MM.1S (cell line): ENCODE measurements at places on chromosomes 16 and 17.

DNA sequence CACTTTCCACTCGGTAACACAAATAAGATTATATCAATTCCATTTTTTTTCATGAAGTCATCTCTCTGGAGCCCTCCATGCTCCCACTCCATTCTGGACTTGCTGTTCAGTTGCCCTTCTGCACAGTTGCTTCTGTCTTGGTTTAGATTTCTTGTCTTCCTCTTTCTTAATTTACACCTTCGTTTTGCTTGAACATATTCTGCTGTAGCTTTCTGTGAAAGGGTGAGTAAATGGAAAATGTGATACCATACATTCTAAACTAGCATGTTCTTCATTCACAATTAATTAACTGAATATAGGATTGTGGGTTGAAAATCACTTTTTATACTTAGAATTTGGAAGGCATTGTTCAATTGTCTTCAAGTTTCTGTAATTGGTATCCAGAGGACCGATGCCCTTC is 69.6 kb downstream of the VMP1 start:
- H3K27ac ChIP-seq: no peak overlapping the region
- no peak overlapping the region for H3K4me3 ChIP-seq
- H3K36me3 ChIP-seq: no peaks in the 10 kb centered on the region; the same call in 1 of the 2 replicates
- H3K27me3 ChIP-seq: no peaks in the 10 kb centered on the region
- no peak for DNase-seq

DNA sequence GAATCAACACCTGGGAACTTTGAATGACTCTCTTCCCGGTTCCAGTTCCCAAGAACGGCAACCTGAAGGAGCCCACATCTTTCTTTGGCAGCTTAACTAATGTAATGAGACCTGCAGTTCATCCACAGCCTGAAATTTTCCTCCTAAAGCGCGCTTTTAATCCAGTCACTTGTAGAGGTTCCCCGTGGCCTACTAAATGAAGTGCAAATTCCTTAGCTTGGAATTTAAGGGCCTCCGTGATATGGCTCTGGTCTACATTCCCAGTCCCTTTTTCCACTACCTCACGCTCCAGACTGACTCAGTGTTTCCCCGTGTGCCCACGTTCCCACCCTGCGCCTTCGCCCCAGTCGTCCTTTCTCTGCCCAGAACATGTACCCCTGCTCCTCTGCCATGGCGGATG is 27.2 kb downstream of the FZD2 start:
- H3K4me3 ChIP-seq: no peak overlapping the region
- H3K4me1 ChIP-seq: no peaks in the 10 kb centered on the region
- no peak for DNase-seq
- peaks cover 13% of the 10 kb centered on the region for H3K27me3 ChIP-seq

GRCh38 chr17:57605675-57606105 is 139.4 kb downstream of the CCDC182 start:
- peak overlapping the region; percentile 34; the same call in 1 of the 2 replicates for H3K4me3 ChIP-seq
- H3K27me3 ChIP-seq: no peaks in the 10 kb centered on the region
- no peak for DNase-seq

- H3K27ac ChIP-seq: no peak overlapping the region
- H3K4me1 ChIP-seq: no peaks in the 10 kb centered on the region
- DNase-seq: no peak
- no peaks in the 10 kb centered on the region for H3K27me3 ChIP-seq
- no peak overlapping the region for H3K4me3 ChIP-seq
These were observed 85.6 kb downstream of the TTC19 start for GRCh38 chr17:16085066-16085699.

DNA sequence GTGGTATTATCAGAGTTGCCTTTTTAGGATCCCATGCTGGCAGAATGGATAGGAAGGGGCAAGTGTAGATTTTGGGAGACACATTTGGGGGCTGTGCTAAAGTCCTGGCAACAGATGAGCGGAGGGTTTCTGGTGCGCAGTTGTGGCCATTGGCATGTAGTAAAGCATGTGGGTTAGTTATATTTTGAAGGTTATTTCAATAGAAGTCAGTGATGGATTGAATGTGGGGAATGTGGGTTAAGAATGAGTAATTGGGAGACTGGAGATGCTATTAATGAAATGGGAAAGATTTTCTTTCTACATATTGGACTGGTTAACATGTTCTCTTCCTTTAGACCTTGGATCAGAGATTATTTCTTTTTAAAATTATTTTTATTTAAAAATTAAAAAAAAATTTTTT is 10.0 kb downstream of the DUS2 start:
- no peak overlapping the region for H3K4me3 ChIP-seq
- H3K27me3 ChIP-seq: no peaks in the 10 kb centered on the region
- no peaks in the 10 kb centered on the region for H3K36me3 ChIP-seq

- peak; percentile 82 for DNase-seq
- H3K36me3 ChIP-seq: no peaks in the 10 kb centered on the region
- no peaks in the 10 kb centered on the region for H3K27me3 ChIP-seq
- peaks cover 24% of the 10 kb centered on the region for H3K4me1 ChIP-seq
- H3K4me3 ChIP-seq: peak overlapping the region; percentile 60
- H3K27ac ChIP-seq: peak overlapping the region; percentile 41; the same call in 1 of the 2 replicates
These were observed 5.7 kb downstream of the MATCAP1 start for GRCh38 chr16:67177743-67178699.

- DNase-seq: no peak
- H3K36me3 ChIP-seq: no peaks in the 10 kb centered on the region
- no peaks in the 10 kb centered on the region for H3K27me3 ChIP-seq
These were observed 18.9 kb upstream of the MYH10 start for GRCh38 chr17:8649157-8650118.

DNA sequence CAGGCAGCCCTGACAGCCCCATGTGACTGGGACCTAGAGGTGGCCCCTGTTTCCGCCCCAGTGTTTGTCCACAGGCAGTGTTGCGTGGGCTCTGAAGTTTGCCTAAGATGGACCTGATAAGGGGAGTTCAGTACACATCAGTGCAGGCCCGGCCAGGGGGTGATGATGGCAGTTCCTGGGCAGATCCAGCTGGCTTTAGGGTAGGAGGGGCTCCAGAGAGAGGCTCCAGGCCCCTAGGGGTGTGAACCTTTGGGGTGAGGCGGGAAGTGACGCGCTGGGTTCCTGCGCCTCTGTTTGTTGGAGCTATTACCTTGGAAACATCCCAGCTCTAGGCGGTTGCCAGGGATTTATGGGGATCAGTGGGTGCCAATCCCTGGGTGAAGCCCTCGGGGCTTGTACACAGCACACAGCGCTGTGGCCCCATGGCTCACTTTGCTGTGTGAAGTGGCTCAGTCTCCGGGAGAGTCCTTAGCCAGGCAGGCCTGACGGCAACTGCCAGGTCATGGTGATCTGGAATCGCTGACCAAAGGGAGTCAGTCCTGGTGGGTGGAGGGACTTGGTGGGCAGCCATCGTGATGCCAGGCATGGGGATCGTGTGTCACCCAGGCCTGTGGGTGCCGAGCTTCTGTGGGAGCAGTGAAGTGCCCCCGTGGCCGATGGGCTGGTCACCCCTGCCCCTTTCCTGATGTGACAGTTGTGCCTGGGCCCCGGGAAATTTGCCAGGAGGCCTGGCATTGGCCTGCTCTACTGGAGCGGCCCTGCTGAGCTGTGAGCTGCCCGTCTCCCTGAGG is 146.1 kb downstream of the SEC14L1 start:
- H3K27ac ChIP-seq: no peak overlapping the region
- H3K4me1 ChIP-seq: no peaks in the 10 kb centered on the region
- H3K36me3 ChIP-seq: no peaks in the 10 kb centered on the region
- H3K4me3 ChIP-seq: no peak overlapping the region
- H3K27me3 ChIP-seq: 0 out of 2 replicates have a peak, but pooled peaks cover 2% of the 10 kb centered on the region

- no peak overlapping the region for H3K4me3 ChIP-seq
- H3K27me3 ChIP-seq: no peaks in the 10 kb centered on the region
- DNase-seq: no peak
- H3K4me1 ChIP-seq: no peaks in the 10 kb centered on the region
These were observed 6.6 kb downstream of the HSD11B2 start for GRCh38 chr16:67437513-67437912.

DNA sequence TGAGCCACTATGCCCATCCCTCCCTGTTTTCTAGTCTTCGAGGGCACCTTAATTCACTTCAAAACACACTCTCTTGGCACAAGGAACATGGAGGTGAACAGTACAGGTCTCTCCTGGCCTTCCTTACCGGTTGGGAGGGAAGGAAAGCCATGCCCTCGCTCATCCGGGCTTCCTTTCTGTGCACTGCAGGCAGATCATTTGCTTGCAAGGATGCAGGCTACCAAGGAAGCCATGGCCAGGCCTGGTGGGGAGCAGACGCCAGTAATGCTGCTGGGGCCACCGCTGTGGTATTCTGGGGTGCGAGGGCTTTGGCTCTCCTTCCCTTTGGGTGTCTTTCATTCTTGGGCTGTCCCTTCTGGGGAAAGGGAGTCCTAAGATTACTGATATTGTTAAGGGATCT is 80.8 kb upstream of the DNAJA2 start:
- no peak overlapping the region for H3K4me3 ChIP-seq
- H3K4me1 ChIP-seq: no peaks in the 10 kb centered on the region
- no peaks in the 10 kb centered on the region for H3K27me3 ChIP-seq
- no peaks in the 10 kb centered on the region for H3K36me3 ChIP-seq

DNA sequence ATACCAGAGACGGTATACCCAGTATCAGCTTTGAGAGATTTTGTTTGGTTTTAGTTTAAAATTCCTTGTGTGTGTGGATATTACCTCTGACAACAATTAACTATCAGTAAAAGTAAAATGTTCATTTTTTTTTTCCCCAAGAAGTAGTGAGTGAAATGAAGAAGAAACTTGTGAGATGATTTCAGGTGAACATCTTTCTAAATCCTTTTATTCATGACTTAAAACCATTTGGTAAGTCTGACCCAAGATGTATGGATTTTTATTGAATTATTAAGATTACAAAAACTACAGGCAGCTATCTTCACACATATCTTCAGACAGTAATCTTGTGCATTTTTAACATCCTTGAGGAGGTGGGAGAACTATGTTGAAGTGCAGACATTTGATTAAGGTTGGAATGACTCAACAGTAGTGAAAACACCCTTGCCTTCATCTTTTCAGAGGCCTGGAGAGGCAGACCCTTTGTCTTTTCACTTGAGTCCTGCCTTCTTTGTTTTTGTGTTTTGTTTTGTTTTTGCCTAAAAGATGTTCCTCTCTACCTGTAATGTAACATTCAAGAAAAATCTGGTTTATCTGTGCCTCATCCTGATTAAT is 240.3 kb upstream of the TBX2 start:
- H3K36me3 ChIP-seq: no peaks in the 10 kb centered on the region
- H3K27ac ChIP-seq: no peak overlapping the region
- no peak for DNase-seq
- H3K4me3 ChIP-seq: no peak overlapping the region
- H3K4me1 ChIP-seq: no peaks in the 10 kb centered on the region

DNA sequence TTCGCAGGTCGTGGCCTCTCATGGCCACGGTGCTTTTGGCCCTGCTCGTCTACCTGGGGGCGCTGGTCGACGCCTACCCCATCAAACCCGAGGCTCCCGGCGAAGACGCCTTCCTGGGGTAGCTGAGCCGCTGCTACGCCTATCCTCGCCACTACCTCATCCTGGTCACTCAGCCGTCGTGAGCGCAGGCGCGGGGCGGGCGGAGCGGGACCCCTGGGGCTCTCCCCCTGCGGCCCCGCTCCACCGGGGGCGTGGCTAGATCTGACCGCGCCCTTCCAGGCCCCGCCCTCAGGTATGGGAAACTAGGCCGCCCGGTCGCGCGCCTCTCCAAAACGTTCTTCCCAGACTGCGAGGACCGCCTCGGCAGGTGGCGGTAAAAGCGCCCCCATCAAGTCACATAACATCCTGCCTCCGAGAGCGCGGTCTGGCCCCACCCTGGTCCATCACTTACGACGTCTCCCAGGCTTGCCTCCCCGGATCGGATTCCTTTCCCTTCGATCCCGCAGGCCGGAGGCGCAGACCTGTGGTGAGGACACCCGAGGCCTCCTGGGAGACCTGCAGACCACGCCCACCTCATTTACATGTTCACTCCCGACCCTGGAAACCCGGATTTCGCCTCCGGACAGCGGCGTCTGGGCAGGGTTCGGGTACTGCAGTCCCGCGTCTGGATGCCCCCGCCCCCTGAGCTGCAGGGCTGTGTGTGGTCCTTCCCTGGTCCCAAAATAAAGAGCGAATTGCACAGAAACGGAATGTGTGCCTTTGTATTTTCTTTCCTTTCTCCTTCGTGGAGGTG is 91.5 kb upstream of the TMEM97 start:
- no peaks in the 10 kb centered on the region; the same call in 1 of the 2 replicates for H3K27me3 ChIP-seq
- no peak overlapping the region for H3K27ac ChIP-seq
- DNase-seq: no peak
- no peaks in the 10 kb centered on the region for H3K36me3 ChIP-seq
- H3K4me3 ChIP-seq: peak overlapping the region; percentile 37
- H3K4me1 ChIP-seq: no peaks in the 10 kb centered on the region
